ENCODE measurements at places on chromosomes 7 and 10.
A peak's percentile ranks its signal among the peaks of the same experiment; 100 is the strongest.

- DNase-seq: no peak
These were observed 12.7 kb upstream of the SFMBT2 start for GRCh38 chr10:7423521-7423920.

DNA sequence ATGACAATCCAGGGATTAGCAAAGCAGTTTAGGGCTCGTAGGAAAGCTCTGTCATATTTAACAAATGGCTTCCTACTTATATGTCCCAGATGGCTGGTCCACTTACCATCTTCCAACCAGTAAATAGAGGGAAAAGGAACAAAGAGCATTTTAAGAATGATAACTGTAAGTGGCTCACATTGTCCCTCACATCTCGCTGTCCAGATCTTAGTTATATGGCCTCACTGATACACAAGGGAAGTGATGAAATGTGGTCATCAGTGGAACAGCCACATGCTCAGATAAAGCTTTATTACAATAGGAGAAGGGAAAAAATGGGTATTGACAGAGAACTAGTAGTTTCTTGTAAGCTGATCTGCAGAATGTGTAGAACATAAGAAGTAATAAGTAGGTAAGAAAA is 35.8 kb downstream of the IQUB start:
- DNase-seq: no peak

- peak; percentile 20 for DNase-seq
These were observed 4.6 kb downstream of the C7orf25 start for GRCh38 chr7:42907316-42907715.

- no peak for DNase-seq
These were observed 5.7 kb upstream of the ZNF862 start for GRCh38 chr7:149832332-149833041.

GRCh38 chr10:123202506-123202905 is 48.3 kb downstream of the BUB3 start:
- no peak for DNase-seq

DNA sequence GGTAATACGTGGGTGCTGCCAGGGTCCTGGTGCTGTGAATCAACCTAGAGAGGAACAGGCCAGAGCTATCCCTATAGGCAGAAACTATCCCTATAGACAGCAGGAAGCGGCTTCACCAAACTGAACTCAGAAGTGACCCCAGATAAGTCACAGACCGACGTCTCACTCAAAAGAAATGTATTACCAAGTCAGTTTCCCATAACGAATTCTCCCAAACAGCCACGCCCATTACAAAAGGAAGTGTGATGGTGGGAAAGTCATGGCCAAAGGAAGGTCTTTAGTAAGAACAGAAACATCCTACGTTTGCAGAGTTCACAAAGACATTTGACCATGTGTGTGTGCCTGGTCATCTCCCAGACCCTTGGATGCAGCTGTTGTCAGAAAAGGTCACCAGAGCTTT is 470.8 kb upstream of the ADARB2 start:
- no peak for DNase-seq

- DNase-seq: no peak
These were observed 38.7 kb downstream of the GNA12 start for GRCh38 chr7:2805213-2805944.

DNA sequence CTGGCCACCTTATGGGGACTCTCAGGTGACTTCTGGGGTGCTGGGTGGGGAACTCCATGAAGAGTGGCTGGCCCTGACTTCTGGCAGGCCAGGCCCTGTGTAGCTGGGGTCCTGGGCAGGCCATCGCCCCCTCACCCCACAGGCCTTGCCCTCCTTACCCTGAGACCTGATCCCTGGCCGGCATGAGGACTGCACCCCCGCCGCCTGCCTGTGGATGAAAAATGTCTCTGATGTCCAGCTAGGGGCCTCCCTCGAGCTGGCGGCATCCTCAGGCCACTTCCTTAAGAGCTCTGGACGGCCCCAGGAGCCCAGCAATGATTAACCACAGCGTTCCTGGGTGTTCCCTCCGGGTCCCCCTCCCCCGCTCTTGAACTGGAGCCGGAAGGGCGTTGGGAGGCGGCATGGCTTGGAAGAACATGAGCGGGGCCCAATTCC is 31.8 kb upstream of the SHH start:
- peak; percentile 12 for DNase-seq

- DNase-seq: no peak
These were observed 8.5 kb upstream of the BPGM start for GRCh38 chr7:134637934-134638719.
